AG10803 (cell line): ENCODE measurements at places on chromosomes 1 and 21.
A peak's percentile ranks its signal among the peaks of the same experiment; 100 is the strongest.

DNA sequence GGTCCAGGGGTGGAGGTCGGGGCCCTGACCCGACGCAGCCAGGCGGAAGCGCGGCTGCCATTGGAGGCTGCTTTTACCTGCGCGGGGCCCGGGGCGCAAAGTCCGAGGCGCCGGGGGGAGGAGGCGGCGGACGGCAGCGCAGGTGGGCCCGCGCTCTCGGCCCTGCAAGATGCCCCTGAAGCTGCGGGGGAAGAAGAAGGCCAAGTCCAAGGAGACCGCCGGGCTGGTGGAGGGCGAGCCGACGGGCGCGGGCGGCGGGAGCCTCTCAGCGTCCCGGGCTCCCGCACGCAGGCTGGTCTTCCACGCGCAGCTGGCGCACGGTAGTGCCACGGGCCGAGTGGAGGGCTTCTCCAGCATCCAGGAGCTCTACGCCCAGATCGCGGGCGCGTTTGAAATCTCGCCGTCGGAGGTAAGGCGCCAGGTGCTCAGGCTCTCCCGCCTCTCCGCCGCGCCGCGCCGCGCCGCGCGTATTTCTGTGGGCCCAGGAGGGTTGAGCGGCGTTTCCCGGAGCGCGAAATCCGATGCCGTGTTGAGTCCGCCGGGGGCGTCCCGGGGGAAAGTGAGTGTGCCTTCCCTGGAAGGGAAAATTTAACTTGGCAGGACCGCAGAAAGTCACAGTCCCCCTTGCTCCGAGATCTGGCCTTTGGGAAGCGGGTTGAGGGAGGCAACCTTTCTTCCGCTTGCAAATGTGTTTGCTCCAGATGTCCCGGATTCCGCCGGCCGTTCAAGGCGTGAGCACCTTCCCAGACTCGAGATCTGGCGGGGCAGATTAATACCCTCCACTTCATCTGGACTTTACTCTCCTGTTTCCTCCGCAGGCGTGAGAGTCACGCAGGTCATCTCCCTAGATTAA is at the start of gene GIPC2:
Gene GIPC2, plus strand, starts transcription at position 41 of the 853 bp plus-strand sequence. Its CDS starts 129 bp downstream, at position 170.
- no peak for DNase-seq

DNA sequence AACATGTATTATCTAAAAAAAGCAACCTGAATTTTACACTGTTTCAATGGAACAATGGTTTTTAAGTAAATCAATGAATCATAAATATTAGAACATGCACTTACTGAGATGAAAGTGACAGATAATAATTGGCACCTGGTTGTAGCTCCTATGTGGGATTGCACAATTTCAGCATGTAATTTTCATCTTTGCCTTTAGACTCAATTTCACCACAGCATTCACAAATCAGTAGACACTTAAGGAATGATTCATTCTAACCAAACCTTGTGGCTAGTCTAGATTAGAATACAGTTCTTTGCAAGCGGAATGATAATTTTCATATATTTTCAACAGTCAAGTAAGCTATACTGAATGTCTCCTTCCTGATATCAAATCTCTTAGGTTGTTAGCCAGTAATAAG is 853.4 kb downstream of the KCNT2 start:
- DNase-seq = no peak

GRCh38 chr1:166464333-166464732 is 297.5 kb upstream of the FAM78B start:
- no peak for DNase-seq

- no peak for DNase-seq
Observed at GRCh38 chr1:88376421-88376820, 307.7 kb upstream of the PKN2 start.

DNA sequence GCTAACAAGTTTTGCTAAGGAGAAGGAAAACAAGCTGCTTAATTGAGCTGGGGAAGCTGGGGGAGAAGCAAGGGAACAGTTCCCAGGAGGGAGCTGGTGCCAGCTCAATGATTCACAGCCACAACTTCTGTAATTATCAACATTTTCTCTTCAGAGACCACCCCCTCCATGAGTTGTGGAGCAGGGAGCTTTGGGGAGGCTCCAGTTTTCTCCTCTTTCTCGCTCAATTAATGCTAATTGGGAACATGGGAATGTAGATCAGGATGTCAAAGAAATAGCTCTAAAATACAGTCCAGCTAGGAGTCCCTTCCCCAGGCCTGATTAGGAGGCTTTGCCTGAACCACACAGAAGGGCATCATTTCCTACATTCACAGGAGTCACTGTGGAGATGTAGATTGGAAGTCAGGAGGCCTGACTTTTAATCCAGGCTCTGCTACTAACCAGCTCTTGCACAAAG is 12.1 kb upstream of the MNDA start:
- DNase-seq = no peak

GRCh38 chr1:174982971-174983689 is 16.6 kb upstream of the CACYBP start:
- DNase-seq = peak; percentile 54

DNA sequence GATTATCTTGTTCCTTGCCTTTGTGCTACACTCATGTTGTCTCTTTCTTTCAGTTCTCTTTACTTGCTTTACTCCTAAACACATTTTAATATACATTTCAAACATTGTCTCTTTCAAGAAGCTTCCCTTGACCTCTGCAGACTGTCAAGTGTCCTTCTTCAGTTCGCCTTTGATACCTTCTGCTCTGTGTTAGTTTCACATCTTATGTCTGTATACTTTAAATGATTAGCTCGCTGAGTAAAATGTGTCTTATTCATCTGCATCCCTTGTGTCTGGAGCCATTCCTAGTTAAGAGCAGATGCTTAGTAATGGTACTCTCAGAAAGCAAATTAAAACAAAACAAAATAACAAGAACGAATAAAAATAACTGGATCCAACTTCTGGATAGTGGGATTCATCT is 303.3 kb downstream of the S1PR1 start:
- no peak for DNase-seq

DNA sequence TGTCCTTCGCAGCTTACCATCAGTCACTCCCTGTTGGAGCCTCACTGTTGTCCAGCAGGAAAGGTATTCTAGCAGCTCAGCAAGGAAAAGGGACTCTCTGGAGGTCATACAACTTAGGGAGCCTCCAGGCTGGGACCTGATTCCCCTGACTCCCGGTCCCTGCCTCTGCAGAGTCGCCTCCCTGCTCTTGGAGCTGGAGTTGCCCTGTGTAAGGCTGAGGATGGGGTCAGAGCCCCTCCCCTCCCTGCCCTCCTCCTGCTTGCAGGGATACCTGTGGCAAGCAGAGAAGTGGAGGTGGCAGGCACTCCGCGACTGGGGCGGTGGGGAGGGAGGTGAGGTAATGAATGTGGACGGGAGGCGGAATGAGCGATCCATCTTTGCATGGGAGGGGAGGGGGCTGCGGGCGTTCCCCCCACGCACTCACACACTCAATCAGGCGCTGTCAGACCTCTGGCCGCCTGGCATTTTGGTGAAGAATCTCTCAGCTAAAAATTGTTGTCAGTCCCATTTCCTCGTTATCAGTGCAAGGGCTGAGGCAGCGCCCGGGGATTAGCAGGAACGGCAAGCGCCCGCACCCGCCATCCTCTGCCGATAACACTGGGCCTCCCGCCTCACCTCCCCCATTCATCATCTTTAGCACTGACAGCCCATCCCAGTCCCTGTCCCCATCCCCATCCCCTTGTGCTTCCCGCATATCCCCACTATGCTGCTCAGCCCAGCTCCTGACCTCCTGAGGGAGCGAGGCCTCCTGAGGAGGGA is 64.3 kb downstream of the TMEM53 start:
- DNase-seq = no peak

DNA sequence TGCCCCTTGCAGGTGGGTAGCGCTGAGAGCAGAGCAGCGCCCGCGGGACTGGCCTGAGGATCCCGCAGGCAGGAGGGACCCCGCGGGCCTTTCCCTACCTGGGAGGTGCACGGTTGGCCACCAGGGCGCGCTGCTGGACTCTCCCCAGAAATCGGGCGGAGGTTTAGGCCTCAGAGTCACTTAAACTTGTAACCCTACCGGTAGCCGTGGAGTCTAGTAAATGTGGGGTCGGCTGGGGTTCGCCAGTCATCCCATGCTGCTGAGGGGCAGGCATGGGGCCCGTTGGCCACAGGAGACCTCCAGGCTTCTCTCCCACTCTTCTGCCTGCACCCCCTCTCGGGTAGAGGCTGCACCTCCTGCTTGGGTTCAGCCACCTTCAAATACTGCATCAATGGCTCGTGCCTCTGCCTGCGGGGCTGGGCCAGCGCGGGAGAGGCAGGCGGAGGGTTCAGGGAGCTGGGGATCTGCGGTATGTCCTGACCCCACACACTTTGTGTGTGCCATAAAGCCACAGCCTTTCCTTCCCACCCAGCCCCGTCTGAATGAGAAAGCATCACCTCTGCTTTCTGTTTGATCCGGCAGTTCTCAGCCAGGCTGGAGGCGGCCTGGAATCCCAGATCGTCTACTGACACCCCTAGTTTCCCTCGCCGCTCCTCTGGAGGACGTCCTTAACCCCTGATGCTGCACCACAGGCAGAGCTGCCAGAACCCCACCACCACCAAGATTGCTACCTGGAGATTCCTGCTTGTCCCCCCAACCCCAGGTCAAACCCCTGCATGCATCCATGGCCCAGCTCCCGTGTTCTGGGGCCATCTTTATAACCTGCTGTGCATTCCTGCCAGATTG is 12.3 kb upstream of the GSTM4 start:
- DNase-seq = peak; percentile 56

GRCh38 chr1:26353210-26353859 is 595 bp downstream of the CRYBG2 start:
- no peak for DNase-seq

DNA sequence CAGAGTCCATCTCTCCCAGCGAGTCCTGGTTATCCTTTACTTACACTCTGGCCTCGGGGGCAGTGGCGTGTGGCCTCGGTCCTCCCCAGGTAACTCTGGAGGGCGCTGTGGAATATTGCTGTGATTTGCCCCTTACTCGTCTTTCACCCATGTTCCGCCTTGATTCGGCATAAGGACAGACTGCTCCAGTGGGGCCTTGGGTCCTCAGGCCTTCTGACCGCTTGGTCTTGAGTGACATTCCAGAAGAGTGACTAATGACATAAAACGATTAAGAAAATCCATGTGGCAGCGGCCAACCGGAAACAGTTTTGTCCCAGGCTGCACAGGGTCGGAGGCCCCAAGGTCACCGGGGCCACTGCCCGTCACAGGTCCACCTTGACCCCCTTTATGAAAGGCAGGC is 11.0 kb downstream of the ICMT start:
- DNase-seq = no peak

DNA sequence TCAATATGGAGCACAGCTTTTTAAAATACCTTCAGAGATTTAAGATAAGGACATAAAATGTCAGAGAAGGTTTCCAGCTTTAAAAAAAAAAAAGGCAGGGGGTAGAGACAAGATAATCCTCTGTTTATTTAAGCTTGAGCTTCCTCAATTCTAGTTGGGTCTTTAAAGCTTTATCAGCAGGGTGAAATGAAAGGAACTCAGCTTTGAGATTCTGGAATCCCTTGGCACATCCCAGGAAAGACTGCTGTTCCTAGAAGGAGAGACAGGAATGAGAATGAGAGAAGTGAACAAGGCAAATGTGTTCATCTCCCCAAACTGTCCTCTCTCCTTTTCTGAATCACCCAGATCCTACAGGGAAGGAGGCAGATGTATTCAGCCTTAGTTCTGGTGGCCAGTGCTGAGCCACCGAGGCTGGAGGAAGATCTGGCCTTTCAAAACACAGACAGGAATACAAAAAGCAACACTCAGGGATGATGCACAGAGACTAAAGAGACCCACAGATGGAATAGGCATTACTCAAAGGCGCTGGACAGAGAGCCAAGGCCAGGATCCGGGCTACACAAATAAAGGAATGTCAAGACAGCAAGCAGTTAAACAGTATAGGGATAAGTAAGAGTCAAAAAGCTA is 385.8 kb upstream of the DUSP10 start:
- no peak for DNase-seq

DNA sequence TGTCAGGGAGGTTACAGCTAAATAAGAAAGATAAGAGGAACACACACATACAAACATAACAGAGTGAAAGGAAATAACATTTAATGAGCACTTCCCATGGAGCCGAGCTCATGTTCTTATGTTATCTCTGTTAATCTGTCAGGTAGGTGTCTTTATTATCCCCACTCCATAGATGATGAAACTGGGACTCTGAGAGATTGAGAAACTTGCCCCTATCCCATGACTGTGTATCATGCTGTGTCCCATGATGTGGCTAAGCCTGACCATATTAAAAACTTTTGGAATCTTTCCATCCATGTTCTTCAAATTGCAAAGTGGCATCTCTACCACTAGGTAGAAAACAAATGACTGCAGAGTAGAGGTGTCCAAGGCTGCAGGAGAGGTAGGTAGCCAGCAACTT is 285.2 kb upstream of the SGIP1 start:
- no peak for DNase-seq

DNA sequence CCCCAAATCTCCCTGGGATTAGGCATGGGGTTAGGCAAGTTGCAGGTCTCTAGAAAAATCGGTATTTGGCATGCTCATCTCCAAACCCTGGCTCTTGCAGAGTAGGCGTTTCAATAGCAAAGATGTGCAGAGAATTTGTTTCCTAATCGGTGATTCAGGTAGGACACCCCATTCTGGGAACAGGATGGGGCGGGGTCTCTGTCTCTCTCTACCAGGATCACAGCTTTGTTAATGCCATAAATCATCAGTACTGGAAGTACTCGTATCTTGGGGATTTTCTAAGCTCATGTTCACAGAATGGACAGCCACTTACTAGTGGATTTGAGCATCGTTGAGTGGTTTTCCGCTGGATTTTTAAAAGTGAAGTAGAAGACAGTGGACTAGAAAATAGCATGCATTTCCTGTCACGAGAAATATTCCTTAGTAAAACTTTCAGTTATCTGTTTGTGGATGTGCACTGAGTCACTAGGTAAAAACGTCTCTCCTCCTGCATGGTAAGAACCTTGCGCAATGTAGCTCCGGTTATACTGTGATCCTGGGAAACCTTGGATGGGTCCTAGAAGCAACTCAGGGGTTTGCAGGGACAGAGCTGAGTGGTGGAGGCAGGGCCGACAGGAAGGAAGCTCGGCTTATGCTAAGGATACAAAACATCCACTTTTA is 5.1 kb downstream of the TMEM51 start:
- DNase-seq = peak; percentile 69

DNA sequence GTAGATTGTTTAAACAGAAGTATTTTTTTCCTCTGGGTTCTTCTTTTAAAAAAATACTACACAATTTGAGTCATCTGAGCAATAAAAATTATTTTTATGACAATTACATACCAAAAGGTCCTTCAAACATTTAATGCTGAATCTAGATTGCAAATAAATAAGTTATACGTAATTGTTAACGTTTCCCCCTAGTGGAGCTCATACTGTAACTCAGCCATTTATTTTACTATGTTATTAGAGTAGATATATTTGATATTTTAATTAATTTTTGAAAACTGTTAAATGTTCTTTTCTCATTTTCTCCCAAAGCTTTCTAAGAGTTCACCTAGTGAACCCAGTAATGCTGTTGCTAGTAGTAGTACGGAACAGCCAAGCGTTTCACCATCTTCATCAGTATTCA is 33.5 kb downstream of the ZMYM1 start:
- no peak for DNase-seq

GRCh38 chr1:241639623-241640148 is 483 bp downstream of the CHML start:
- DNase-seq = peak; percentile 27
